ENCODE measurements at places on chromosomes 11 and 22.

DNA sequence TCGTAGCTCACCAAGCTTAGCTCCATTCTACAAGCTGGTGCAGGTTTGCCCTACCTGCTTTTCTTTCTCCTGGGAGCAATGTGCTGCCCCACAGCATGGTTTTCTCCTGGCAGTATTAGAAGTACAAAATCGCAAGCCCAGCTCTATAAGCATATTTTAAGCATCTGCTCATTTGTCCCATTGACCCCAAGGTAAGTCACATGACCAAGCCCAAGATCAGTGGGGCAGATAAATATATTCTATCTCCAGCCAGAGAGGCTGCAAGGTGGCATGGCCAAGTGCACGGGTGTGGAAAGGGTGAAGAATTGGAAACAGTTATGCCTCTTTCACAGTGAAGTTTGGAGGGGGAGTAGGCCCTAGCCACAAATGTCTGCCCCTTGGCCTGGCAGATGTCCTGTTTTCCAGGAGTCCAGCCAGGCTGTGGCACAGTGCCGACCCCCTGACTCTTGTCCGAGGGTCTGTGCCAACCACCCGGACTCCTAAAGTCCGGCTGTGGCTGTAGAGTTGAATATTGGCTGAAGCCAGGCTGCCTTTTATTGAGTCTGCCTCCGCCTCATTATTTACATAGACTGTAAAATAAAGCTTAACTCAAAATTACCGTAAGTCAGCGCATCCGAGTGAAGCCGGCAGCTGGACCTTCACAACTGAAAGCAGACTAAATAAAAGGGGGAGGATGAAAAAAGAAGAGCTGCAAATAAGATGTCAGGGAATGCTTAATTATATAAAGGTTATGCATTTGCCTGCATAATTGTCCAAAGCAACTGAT lies 165.7 kb downstream of the COMMD9 start:
- no peak for DNase-seq

DNA sequence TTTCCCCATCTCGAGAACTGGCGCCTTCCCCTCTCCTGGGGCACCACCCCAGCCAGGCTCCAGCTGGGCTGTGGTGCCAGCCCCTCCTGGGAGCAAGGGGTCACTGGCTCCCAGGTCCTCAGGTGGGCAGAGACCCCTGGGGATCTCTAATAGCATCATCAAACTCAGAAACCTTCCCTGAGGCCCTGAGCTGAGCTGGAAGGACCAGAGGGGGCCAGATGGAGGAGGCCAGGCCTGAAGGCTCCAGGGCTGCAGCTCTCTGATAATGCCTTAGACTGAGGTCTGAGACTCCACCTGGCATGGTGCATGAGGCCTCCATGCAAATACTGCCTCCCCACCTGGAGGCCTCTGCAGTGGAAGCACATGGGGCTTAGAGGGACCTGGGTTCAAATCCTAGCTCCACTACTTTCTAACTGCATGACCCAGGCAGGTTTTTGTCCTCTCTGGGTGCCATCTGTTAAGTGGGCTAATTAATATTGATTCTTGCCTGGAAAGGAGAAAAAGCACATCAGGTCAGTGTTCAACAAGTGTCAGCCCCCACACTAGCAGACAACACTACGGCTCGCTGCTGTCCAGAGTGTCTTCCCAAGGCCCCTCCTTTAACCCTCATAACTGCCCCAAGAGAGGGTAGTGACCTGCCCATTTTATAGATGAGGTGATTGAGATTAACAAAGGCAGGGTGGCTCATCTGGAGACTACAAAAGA lies 1.5 kb downstream of the MAPK8IP1 start:
- DNase-seq: no peak

DNA sequence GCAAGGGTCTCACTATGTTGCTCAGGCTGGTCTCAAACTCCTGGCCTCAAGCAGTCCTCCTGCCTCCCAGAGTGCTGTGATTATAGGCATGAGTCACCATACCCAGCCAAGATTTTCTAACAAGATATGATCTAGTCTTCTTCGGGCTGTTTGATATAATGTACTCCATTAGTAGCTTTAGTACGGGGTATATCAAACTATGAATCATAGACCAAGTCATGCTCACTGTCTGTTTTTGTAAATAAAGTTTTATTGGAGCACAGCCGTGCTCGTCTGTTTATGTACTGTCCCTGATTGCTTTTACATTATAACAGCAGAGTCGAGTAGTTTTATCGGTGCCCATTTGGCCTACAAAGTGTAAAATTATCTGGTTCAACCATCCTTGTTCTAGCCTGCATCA lies 43.9 kb upstream of the GRIK4 start:
- DNase-seq: no peak

- no peak for DNase-seq
Observed at GRCh38 chr22:32444068-32444467, 20.2 kb downstream of the BPIFC start.

GRCh38 chr11:104134745-104135144 lies 29.2 kb downstream of the PDGFD start:
- no peak for DNase-seq

DNA sequence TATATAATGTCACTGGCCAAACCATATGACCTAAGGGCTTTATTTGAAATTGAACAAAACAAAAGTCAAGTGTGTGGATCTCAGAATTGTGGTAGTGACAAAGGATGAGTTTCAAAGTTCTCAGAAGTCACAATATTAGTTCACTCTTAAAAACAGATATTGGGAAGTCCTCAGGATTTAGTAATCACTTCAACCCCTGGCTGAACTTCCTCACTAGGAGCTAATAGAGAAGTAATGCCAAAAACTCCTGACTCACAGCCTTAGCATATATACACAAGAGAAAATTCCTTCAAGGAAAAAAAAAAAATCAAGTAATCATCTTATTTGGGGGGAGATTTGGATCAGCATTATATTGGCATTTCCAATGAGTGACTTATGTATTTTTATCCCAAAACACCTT lies 75.6 kb upstream of the APOA1 start:
- no peak for DNase-seq

DNA sequence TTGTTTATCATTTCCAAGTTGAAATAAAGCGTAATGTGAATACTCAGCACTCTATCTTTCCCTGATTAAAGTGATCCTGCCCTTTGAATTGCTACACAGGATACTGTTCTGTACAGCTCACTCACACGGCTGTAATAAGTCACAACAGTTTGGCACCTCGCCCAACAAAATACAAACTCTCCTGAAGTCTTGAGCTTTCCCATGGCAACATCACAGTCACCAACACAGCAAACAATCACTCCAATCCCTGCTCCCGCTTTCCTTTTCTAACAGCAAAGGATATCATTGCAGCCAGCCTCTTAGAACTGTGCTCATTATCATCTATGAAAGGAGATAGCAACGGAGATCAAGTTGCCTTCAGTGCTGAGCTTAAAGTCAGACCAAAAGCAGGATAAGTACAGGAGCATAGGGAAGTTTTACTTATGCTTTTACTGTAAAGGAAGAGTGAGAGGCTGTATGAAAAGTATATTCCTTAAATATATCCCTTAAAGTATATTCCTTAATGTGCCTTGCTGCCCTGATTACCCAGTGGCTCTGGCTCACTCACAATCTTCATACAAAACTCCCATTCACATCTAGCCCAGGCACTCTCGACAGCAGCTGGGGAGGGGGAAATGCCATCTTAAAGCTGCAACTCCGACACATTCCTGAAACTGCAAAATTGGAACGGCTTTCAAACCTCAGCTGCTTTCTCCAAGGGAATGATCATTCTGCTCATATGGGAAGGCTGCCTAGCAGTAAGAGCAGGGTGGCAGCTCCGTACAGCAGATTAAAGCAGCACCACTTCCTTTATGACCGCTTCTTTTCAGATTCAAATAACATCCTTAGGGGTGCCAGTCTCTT lies 35.8 kb downstream of the MAML2 start:
- DNase-seq: no peak

DNA sequence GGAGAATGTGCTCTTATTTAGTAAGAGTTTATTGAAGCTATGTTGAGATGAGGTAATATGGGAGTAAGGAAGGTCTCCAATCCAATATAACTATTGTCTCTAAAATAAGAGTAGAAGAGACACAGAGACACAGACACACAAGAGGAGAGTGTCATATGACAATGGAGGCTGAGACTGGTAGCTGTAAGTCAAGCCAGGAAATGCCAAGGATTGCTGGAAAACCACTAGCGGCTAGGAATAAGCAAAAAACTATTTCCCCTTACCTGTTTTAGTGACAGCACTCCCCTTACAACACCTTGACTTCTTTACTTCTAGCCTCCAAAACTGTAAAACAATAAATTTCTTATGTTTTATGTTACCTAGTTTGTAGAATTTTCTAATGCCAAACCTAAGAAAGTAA lies 1652.8 kb downstream of the LRRC4C start:
- no peak for DNase-seq

DNA sequence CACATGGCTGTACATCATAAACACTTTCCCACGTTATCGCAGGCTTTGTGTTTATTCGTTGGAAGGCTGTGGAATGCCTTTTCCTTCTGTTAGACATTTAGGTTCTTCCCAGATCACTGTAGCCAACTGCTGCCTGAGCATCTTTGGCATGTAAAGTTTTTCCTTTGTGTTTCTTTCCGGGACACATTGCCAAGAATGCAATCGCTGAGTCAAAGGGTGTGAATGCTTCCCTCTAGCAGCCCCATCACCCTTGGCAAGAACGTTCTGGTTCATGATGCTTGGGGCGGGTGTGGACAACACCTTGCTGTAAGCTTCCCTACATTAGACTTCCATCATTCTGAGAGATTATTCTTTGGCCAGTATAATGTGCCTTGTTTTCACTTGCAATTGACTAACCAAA lies 136.2 kb downstream of the OSBP2 start:
- no peak for DNase-seq

DNA sequence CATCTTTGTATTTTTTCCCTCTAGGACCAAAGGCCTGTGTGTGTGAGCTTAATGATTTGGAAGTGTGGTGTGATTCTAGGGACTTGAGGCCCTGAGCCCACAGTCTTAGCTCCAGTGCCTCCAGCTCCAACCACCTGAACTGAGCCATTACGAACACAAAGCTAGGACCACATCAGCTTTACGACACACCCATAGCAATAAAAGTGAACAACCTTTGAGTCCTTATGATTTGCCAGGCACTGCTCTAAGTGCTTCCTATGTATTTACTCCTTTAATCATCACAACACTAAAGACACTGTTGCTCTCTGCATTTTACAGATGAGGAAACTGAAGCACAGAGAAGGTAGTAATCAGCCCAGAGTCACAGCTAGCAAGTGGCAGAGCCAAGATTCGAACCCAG lies 126.4 kb downstream of the EHF start:
- DNase-seq: no peak

- DNase-seq: no peak
Observed at GRCh38 chr22:38881464-38881871, 9.5 kb upstream of the CBX6 start.

GRCh38 chr11:29432719-29433325 lies 584.0 kb downstream of the KCNA4 start:
- no peak for DNase-seq

DNA sequence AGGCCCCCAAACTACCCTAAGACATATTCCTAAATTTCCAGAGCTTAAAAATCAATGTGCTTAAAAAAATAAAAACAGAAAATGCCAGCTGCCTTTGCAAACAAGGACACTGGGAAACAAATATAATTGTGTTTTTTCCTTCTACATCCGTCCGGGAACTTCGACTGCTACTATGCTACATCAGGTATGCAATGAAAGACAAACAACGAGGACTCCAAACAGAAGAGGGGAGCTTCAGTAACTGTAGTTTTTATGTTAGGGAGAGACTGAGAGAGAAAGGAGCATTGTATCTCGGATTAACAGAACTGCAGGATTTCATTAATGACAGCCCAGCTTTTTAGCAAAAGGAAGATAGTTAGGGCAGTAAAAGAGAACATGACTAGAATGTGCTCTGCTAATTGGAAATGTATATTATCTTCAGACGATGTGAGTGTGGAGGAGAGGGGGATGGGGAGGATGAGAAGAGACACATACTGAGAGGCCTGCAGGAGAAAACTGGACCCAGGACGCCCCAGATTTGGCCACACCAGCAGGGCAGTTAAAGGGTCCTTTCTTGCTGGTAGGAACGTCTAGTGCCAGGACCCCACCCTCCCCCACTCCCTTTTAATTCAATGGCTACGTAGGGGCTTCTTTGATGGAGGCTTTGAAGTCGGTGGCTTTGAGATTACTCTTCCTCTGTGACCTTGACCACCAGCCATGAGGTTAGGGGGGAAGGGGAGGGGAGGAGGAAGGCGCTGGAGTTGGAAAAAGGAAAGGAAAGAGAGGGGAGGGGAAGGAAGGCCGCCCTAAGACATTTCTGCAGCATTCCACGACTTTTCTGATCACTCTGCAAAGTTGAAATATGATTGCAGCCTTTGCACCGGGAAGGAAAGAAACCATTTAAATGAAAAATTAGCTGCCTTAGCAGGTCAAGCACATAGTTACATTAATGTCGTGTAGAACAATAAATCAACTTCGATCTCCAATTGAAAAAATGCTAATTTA lies 187.1 kb downstream of the BLID start:
- DNase-seq: no peak

GRCh38 chr11:122197066-122197987 lies 81.3 kb upstream of the BLID start:
- DNase-seq: no peak

DNA sequence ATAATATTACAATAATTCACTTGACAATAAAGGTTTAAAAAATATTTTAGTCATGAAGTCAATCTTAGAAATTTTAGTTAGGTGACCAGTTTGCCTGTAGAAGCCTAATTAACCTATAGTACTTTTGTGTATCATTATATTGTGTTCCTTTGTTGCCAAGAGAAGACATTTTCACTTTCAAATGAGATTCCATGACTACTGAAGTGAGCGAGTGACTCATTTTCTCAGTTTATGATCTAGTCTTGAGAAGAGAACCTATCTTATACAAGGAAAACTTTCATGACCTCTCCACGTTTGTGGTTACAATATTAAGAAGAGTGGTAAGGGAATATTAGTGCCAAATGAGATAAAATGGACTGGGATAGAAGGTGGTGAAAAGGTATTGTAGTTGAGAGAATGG lies 423.9 kb upstream of the CHORDC1 start:
- DNase-seq: no peak

DNA sequence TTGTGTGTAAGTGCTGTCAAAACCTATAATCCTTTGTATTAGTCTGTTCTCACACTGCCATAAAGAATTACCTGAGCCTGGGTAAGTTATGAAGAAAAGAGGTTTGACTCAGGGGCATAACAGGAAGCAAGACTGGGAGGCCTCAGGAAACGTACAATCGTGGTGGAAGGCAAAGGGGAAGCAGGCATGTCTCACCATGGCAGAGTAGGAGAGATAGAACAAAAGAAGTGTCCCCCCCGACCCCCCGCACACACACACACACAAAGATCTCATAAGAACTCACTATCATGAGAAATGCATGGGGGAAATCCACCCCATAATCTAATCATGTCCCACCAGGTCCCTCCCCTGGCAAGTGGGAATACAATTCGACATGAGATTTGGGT lies 2.3 kb upstream of the USP28 start:
- DNase-seq: no peak

DNA sequence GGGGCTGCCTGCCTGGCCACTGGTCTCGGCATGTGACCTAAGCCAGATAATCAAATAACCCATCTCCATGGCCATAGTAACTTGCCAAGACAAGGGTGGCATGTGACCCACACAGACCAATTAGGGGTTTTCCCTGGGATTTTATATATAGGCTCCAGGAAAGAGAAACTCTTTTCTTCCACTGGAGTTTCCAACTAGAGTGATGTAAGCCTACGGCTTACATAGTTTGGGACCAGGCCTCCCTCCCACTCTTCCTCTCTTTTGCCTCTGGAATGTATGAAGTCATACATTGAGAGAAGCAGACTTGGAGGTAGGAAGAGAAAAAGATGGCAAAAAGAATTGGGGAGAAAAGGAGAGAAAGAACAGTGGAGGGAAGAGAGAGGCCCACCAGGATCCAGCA lies 84.6 kb upstream of the LDLRAD3 start:
- DNase-seq: no peak
